BJ (cell line): ENCODE measurements at places on chromosomes 16 and 17.

DNA sequence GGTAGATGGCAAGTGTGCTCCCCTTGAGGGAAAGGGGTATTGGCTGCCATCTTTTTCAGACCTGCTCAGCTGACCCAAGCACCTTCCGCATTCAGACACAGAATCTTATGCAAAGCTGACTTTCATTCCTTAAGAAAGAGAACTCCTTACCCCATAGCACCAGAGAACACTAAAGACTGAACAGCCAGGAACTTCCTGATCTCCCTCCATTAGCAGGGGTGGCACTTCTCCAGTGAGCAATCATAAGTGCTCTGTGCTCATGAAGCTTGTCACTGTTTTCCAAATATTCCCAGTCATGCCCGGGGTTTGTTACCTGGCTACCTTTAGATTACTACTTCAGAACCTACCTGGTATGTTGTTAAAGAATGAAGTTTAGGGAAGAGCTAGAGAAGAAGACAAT lies 11.9 kb downstream of the HSD17B2 start:
- no peak for DNase-seq

- no peak for DNase-seq
These were observed 19.6 kb downstream of the CPPED1 start for GRCh38 chr16:12784076-12784475.

GRCh38 chr17:45225051-45225700 lies 3.5 kb downstream of the FMNL1 start:
- no peak for DNase-seq

DNA sequence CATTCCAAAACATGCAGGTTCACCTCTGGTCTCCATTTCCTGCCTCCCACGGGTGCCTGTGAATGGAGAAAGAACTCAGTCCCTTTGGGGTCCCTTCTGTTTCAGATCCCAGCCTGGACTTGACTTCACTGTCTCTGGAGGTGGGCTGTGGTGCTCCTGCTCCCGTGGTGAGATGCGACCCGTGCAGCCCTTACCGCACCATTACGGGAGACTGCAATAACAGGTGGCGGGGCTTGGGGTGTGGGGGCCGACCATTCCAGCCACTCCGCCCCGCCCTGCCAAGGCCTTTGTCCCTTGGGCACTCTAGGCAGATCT lies 10.5 kb downstream of the LPO start:
- DNase-seq, result no peak

DNA sequence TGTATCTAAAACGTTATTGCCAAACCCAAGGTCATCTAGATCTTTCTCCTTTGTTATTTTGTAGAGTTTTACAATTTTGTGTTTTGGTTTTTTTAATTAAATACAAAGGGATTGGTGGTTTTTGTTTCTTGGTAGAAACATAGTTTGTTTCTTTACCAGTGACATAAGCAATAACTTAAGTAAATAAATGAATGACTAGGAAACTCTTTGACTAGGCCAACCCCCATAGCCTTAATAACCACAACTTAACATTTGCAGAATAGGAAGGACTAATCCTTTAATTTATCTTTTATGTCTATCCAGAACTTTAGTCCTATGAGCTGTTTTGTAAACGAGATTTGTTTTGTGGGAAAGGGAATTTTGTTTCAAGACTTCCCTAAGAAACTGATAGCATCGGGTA lies 162.5 kb downstream of the PRKCA start:
- DNase-seq, result no peak
